ENCODE measurements at places on chromosomes 3 and 15. TPM values are rescaled to one million over a fixed set of nuclear protein-coding genes. Genes with fewer than 3 reads are reported as not detected.

- DNase-seq, result no peak
These were observed 617.6 kb upstream of the UBE2E2 start for GRCh38 chr3:22585504-22585903.

The FBN1 gene
- 83.2 TPM for total RNA-seq

The FBXW12 gene
- total RNA-seq, result 0.32 TPM

The STAB1 gene
- total RNA-seq, result 47.7 TPM

DNA sequence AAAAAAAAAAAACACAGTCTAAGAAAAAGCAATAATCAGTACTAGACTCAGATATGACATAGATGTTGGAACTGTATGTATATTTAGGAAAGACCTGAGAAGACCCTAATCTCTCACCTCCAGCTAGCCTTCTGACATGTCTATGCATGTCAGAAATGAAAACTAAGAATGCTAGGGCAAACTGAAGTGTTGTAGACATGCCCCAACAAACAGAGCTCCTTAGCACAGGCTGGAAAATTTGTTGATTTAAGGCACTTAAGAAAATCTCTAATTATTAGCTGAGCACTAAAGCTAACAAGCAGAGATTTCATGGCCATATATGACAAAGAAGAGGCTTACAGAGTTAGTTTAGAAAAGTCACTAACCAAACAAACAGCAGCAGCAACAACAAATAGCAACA lies 45.5 kb upstream of the PRSS50 start:
- DNase-seq, result no peak

GRCh38 chr3:155701882-155702465 lies 42.9 kb downstream of the PLCH1 start:
- no peak for DNase-seq

DNA sequence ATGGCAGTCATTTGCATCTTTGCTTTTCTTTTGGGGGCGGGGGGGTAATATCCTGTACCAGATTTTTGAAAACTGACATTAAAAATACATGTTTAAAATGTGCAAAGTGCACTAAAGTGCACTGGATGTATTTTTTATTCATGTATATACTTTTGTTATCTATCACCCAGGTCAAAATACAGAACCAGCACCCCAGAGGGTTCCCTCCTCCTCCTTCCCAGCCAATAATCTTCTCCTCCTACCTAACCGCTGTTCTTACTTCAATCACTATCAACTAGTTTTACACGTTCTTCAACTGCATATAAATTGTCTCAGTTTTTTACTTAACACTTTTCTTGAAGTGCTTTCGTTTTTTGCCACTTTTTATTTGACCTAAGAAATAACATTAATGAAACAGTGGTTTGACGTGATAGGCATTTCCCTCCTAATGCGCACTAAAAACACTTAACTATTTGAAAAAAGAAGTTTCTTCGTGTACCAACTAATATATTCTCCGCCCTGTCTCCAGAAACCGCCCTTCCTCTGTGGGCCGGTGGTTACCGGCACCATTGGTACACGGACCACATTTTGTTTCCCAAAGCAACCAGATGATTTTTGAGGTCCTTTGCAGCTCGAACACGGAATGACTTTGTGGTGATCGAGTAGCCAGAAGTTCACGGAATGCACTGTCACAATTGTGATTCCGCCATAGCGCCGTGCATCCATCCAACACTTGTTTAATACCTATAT lies 836 bp upstream of the AKAP13 start:
- DNase-seq, result no peak

DNA sequence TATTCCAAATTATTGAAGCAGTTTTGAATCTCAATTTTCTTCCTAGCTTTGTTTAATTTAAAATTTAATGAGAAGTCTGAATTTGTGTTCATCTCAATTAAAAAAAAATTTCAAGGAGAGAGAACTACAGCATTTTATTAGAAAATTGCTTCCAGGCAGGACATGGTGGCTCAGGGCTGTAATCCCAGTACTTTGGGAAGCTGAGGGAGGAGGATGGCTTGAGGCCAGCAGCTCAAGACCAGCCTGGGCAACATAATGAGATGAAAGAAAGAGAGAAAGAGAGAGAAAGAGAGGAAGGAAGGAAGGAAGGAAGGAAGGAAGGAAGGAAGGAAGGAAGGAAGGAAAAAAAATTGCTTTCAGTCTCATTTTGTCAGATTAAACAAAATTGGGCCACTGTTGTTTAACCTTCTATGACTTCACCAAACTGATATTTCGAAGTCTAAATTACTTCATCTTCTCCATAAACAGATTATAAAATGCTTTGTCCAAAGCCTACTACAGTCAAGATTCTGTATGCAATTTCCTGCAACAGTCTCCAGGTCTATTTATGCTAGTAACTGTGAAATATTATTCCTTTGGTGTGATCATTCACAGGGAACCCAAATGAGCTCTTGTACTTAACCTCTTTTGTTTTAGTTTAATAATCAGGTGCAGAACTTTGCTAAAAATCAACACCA lies 6.6 kb upstream of the ABHD6 start:
- no peak for DNase-seq

- no peak for DNase-seq
These were observed 6.5 kb upstream of the VPS8 start for GRCh38 chr3:184805351-184806038.

The C3orf62 gene
- total RNA-seq, result 4.3 TPM

- no peak for DNase-seq
These were observed 261.6 kb upstream of the THRB start for GRCh38 chr3:24756101-24756888.

DNA sequence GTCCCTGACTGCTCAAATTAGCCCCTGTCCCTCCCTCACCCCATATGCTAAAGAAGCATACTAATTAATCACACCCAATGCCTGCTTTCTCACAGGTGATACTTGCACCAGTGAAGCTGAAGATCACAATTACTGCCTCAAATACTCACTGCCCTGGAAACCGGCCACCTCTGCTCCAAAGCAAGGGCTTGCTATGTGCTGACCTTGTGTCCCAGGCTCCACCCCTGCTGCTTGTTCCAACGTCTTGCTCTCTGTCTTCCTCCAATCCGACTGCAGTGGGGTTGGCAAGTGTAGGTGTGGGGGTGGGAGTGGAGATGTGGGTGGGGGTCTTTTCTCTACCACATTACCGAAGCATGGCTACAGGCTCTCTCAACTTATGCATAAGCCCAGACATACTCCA lies 55.7 kb upstream of the PSMD6 start:
- no peak for DNase-seq

DNA sequence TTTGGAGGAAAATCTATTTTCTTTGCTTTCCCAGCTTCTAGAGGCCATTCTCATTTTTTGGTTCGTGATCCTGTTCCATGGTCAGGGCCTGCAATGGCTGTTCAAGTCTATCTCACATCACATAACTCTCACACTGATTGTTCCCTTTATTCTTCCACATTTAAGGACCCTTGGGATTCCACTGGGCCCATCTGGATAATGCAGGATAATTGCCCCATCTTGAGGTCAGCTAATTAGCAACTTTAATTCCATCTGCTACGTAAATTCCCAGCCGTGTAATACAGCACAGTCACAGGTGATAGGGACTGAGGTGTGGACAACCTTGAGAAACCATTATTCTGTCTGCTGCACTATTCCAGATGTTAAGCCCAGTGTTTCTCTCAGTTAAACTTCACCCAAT lies 311.6 kb upstream of the CNTN4 start:
- DNase-seq, result no peak

DNA sequence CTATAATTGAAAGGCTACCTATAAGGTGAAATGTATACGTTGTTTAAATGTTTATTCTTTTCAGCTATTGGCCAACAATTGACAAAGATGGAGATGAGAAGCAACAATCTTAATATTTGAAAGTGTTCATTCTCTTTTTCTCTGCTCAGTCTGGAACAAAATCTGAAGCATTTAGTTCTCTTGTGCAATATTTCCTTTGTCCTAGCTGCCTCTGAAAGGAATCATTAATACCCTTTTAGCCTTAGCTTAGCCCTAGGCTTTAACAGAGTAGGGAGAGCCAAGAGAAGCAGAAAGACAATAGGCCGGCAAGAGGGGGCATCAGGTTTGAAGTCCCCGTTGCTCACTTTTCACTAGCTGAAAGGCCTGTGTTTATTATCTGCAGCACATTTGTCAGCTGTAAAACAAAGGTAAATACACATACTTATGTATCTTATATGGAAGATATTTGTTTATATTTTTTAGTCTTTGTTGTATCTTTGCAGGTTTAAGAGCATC lies 422.5 kb upstream of the SEMA6D start:
- DNase-seq, result no peak

The HDC gene
- 11.0 TPM for total RNA-seq

DNA sequence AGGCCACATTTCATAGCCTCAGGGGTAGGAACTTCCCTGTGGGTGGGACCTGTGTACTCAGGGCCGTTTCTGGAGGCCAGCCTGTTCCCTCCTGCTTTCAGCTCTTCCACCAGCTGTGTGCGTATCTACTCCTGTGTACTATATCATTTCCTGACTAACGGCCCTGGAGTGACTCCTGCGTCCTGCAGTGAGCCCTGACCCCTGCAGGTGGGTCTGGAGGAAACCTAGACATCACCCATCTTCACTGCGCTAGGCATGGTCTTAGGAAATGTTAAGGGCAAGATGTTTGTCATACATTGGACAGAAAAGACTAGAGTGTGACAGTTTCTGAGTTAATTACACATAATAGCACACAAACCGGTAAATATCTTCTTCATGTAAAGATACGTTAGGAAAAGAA lies 297.3 kb downstream of the GABRB3 start:
- no peak for DNase-seq

DNA sequence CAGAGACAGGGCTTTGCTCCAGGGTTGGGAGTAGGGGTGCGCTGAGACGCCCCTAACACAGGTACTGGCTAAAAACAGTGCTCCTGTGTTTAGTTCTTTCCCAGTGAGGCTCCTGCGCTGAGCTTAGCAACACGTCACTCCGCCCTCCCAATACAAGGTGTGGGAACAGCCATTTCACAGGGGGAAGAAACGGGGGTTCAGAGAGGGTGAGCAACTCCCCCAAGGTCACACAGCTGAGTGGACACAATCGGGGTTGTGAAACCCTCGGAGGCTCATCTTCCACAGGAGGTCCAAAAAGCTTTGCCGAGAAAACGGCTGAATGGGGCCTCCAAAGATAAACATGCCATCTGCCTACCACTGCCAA lies 628 bp downstream of the PRRT3 start:
- no peak for DNase-seq

GRCh38 chr15:100105101-100105500 lies 236.7 kb downstream of the ADAMTS17 start:
- no peak for DNase-seq

DNA sequence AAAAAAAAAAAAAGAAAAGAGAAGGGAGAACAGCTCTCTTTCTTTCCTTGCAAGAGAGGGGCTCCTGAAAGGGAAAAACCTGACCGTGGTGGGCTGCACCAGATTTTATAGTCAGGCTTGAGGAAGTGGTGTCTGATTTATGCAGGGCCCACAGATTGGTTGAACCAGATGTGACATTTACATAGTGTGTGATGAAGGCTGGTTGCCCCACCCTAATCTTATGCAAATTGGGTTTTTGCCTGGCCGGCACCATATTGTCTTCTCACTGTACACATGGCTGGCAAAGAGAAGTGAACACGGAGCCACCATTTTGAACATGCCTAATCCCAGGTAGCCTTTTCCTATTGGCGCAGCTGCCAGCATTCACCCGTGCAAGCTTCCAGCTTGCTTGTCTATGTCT lies 154.4 kb downstream of the OXSM start:
- no peak for DNase-seq

- DNase-seq, result no peak
These were observed 12.8 kb downstream of the DCUN1D1 start for GRCh38 chr3:182967218-182968204.

The MED12L gene
- total RNA-seq, result 0.48 TPM

GRCh38 chr3:142225885-142226215 lies 465 bp upstream of the GK5 start:
- DNase-seq, result no peak

The CCR8 gene
- total RNA-seq, result not detected

- DNase-seq, result no peak
These were observed 1.7 kb downstream of the GUCA1C start for GRCh38 chr3:108951820-108952501.

- no peak for DNase-seq
These were observed 236.0 kb downstream of the VPS13C start for GRCh38 chr15:61824291-61824690.

DNA sequence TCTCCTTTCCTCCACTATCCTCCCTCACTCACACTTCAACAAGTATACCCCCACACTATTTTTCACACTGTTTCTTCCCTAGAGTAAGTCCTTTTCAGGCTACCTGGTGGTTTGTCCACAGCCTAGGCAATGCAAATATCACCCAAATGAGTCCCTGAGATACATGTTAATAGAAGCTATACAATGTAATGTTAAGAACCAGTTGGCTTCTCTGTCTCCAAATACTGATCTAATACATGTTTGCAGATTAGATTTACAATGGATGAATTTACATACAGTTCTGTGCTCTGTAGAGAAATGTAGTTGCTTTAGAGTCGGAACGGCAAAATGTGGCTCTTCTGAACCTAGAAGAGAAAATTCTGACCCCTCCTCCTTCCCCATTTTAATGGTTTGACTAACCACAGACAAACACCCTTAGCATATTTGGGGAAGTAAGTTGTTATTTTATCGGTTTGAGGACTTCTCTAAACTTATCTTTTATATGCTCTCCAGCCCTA lies 63.6 kb upstream of the MBNL1 start:
- no peak for DNase-seq

DNA sequence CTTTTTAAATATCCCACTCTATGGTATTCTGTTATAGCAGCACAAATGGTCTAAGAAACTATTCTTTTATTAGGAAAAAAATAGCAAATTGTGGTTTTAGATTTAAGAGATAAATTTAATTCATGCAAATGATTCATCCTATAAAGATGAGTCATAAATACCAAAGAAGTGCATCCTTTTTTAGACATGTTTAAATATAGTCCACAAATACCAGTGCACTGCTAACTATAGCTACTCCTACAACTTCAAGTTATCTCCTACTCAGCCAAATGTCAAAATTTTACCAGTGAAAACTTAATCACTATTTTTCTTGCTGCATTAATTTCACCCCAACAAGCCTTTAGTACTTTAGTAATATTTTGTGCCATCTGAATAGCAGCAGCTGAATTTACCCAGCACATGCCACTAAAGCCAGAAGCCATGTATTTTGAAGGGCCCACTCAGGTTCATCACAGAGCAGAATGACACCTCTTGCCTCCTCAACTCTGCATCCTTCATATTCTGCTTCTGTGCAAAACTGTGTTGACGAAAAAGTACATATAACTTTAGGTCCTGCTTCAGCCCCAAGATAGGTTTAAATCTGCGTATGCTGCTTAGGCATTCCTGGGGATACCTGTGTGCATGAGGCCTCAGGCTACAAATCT lies 24.9 kb downstream of the CX3CR1 start:
- no peak for DNase-seq

DNA sequence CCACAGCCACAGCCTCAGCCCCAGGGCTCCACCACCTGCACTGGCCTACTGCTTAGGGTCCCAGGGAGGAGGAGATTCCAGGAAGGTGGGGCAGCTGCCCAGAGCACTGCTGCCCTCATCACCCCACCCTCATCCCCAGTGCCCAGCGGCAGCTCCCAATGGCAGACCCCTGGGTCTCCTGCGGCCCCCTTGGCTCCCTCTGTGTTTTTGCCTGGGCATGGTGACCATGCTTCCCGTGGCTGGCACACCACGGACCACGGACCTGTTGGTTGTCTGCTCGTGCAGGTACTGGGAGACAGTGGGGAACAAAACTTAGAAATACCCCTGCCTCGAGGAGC lies 2.7 kb downstream of the CHST13 start:
- no peak for DNase-seq

Data from breast epithelium (tissue), 4 donors.